ENCODE measurements at places on chromosomes 7 and 10.

DNA sequence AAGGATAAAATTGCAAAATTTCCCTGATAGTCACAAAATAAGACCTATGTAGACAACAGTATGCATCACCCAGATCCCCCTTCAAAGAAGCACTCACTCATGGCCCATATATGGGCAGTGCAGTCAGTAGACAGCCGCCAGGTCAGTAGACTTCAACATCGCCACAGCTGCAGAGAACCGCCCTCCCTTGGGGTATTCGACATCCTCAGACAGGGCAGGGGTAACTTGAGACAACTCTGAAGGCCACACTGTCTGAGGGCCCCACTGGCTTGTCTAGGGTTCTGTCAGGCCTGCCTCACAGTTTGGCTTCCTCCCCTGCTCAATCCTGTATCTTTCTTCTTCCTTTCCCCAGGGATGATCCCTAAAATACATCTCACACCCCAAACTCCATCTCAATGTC lies 172.3 kb downstream of the IMMP2L start:
- DNase-seq, result no peak

- peak; percentile 10 for DNase-seq
Observed at GRCh38 chr10:76399226-76399625, 967.8 kb downstream of the LRMDA start.

- DNase-seq, result no peak
Observed at GRCh38 chr7:123571684-123572083, 14.1 kb upstream of the NDUFA5 start.

- DNase-seq, result no peak
Observed at GRCh38 chr7:144854839-144855424, 19.1 kb upstream of the TPK1 start.

DNA sequence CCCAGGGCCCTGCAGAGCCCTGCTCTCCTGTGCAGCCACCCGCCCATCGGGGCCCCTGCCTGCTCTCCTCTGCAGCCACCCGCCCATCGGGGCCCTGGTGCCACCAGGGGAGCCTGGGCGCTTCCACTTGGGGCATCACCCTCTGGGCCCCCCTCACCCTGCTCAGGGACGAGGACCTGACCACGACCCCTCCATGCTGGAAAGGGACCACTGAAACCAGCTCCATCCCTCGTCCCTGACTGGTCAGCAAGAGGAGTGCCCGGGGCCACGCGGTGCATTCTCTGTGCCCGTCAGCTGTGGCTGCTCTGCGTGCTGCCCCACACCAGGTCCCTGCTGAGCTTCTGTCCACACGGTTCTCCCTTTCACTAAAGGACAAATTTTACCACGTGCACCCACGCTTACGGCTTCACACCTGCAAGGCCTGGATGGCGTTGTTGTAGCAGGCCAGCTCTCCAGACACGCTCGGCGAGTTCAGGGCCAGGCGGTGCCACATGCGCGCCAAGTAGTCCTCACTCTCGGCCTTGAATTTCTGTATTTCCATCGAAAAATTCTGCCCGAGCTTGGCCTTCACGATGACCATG lies 57.6 kb downstream of the CFAP46 start:
- DNase-seq, result peak; percentile 69

DNA sequence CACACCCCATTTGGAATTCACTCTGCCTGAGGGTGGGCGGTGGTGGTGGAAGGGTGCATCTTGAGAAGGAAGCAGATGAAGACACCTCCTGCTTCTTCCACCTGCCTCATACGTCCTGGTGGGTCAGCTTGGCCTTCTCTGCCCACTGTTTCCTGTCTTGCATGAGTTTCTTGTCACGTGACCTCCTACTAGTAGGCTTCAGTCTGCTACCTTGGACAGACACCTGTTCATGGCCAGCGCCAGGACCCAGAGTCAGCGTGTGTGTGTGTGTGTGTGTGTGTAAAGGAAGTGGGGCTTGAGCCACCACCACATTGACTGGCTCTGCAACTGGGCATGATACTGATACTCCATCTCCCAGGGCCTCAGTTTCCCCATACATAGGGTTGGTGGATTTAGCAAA lies 17.1 kb upstream of the VPS37D start:
- no peak for DNase-seq

DNA sequence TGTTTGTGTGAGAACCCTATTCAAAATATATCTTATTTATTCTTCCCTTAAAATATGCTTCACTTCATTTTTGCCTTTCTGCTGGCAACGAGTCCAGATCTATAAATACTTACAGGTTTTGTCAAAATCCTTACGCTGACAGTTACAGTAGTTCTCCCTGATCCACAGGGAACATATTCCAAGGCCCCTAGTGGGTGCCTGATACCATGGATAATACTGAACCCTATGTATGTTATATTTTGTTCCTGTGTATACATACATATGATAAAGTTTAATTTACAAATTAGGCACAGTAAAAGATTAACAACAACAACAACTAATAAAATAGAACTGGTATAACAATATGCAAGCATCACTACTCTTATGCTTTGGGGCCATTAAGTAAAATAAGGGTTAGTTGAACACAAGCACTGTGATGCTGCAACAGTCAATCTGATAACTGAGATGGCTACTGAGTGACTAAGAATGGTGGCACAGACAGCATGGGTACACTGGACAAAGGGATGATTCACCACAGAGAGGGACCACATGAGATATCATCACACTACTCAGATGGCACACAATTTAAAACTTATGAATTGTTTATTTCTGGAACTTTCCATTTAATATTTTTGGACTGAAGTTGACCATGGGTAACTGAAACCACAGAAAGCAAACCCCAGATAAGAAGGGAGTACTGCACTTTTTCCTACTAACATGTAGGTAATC lies 29.4 kb upstream of the PCGF5 start:
- DNase-seq, result no peak

DNA sequence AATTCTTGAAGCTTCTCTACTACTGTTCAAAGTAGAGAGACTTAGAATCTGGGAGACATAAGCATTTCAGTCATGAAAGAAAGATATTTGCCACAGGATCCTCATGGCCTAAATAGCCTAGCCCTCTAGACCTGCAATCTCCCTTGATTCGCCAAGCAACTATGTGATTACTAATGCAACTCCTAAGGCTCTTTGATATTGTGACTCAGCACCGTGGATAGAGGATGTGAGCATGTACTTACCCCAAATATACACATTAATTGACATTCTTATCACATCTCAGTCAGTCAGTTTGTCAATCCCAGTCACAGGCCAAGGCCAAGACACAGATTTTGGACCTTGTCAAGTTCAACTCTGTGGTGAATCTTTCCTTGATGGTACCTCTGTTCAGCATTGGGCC lies 42.6 kb downstream of the GPR37 start:
- DNase-seq, result peak; percentile 47

DNA sequence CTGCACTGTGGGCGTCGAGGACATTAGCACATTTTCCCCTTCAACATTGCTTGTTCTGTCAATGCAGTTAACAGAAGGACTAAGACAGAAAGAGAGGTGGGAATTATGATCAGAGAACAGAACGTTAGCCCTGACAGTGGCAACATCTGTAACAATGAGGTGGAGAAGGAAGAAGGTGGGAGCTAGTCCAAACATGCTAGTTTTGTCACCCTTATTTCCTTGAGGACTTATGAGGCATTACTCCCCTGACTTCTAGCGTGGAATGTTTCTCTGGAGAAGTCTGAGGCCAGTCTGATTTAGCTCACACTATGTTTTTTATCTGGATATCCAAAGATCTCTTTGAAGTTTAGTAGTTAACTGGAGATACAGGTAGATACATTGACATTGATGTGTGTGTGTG lies 73.4 kb downstream of the ZMYND11 start:
- DNase-seq, result no peak

DNA sequence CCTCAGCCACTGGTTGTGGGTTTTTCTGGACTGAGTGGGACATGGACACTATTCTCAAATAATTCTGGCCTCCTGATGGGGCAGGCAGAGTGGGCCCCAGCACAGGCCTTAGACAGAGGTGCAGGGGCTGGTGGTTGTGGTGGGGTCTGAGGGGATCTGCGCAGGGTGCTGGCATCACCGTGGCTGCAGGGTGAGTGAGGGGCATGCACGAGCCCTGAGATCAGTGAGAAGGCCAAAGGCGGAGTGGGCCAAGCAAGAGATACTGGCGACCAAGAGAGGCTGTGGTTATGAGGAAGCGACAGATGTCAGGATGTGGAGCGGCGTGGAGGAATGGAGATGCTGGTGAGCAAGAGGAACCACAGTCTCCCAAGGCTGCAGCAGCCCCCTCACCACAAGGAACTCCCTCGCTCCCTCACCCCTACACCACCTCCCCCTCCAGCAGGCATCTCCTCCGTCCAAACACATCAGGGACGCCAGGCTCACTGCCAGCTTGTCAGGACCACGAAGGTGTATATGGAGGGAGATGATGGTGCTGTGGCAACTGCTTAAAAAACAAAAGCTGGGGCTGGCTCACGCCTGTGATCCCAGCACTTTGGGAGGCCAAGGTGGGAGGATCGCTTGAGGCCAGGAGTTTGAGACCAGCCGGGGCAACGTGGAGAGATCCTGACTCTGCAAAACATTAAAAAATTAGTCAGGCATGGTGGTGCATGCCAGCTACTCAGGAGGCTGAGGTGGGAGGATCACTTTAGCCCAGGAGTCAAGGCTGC lies 9.6 kb downstream of the PRF1 start:
- DNase-seq, result no peak

Measured in osteoblast (primary cell).